ENCODE measurements at places on chromosomes 16 and 17.

GRCh38 chr17:80908776-80909175 is 82.9 kb upstream of the CHMP6 start:
- no peak for DNase-seq

- no peak for DNase-seq
Observed at GRCh38 chr17:67052720-67053437, 8.5 kb downstream of the CACNG1 start.

GRCh38 chr17:78600181-78600721 is 23.1 kb upstream of the DNAH17 start:
- DNase-seq, result no peak

- DNase-seq, result peak; percentile 85
Observed at GRCh38 chr17:30950669-30951399, 20.0 kb upstream of the RNF135 start.
